ENCODE measurements at places on chromosomes 6 and 20.
A peak's percentile ranks its signal among the peaks of the same experiment; 100 is the strongest.

DNA sequence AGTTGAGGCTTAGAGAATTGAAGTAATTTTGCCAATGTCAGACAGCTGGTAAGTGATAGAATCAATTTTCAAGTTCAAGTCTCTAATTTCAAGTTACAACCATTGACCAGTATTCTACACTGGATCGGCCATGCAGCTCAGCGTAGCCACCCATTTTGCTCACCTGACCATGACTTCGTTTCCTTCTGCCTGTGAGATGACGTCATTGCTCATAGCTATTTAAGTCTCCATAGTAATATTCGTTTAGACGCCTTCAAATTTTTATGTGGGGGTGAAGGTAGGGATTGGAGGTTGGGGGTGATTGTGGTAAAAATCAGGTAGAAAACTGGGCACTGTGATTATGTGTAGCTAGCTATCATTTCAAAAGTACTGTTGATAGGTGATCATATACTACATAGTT is 5.6 kb upstream of the HTR1B start:
- DNase-seq, result no peak

GRCh38 chr20:21102603-21103311 is 3.4 kb downstream of the LINC00237 start:
- DNase-seq, result peak; percentile 8

DNA sequence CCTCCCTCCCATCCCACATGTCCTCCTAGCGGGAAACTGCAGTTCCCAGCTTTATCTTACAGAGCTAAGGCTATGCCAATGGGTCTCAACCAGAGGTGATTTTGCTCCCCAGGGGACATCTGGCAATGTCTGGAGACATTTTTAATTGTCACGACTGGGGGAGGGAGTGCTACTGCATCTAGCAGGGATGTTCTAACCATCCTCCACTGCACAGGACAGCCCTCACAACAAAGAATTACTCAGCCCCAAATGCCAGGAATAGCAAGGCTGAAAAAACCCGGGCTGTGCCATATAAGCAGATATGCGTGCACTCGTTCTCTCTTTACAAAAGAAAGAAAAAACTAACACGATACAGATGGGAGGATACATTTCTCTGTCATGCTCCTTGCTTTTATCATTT is 8.5 kb downstream of the MRPS18A start:
- DNase-seq, result no peak

GRCh38 chr6:87118054-87118453 is 23.1 kb upstream of the CGA start:
- DNase-seq, result no peak

- DNase-seq, result no peak
Observed at GRCh38 chr6:155107432-155108069, 112.4 kb downstream of the TIAM2 start.

DNA sequence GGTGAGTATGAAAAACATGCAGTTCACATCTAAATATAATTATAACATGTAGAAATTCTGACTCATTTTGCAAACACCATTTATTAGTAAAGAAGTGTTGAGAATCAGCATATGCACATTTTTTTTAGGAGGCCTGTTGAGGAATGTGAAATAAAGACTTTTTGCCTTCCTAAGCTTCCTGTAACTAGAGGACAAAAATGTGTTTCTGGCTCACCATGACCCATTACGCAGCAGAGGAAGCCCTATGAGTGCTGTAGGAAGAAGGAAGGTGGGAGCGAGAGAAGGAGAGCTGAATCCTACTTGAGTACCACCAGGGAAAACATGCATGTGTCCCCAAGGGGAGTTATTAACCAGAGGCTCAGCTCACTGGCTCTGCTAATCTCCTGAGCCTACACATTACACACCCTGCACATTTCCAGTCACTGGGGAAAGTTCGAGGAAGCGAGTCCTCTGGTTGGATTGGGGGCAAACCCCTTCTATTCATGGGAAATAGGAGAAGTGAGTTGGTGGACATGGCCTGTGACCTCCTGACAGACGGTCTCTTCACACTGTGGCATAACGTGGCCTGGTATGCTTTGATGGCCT is 540.5 kb upstream of the JAG1 start:
- DNase-seq, result no peak

DNA sequence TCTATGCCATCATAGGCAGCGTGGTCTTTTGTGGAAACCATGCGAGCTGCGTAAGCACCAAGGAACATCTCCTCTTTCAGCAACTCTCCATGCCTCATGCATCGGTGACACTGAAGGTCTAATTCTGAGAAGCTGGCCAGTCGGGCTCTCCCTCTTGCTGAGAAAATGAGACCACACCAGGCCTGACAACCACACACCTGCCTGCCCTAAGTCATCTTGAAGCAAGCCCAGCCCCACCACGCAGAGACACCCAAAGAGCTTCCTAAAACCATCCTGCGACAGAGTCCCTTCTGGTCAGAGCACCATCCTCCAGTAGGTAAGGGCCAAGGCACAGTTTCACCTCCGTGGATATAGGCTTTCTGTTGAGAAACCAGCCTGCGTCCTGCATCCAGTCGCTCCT is 26.6 kb downstream of the PREX1 start:
- DNase-seq, result no peak

DNA sequence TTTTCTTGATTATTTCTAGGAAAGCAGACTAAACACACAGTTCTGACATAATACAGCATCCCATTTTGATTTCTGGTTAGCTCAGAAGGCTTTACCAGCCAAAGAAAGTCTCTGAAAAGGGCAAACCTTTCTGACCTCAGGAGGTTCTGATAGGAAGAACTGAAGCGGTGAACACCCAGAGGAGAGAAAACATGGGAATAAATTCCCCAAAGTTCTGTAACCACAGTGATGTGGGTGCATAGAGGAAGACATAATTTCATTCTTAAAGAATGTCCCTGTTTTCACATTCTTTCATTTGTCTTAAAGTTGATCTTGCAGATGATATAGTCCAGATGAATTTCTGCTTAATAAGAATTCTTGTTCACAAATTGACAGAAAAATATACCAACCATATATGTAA is 60.3 kb downstream of the RSPO3 start:
- no peak for DNase-seq

- DNase-seq, result no peak
Observed at GRCh38 chr6:45630801-45631200, 253.1 kb upstream of the SUPT3H start.

GRCh38 chr20:53870426-53871315 is 199.7 kb downstream of the BCAS1 start:
- DNase-seq, result no peak

DNA sequence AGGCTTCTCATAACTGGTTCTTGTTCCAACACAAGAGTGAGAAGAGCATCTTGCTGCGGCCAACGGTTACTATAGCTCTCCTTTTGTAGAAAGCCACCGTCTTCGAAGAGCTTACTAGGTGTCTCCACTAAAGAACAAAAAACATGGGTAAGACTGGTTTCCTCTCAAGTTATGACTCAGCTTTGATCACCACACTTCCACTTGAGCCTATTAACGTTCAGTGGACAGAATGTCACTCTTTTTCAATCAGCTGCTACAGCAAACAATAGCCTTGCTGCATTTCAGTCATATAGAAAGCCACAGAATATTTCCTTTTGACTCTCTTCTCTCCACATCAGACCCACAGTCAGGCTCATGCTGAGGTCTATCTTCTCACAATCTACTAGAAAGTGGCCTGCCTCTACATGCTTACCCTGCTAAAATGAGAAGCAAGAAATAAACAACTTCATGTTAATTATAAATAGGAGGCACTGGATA is 243.5 kb upstream of the PREP start:
- DNase-seq, result no peak

GRCh38 chr6:32192608-32193039 is at the start of gene GPSM3:
Gene GPSM3 (minus strand): TSS chr6:32192643. CDS start chr6:32192513, 130 bp downstream.
- DNase-seq, result peak; percentile 83

- no peak for DNase-seq
Observed at GRCh38 chr6:56765494-56765893, 122.8 kb upstream of the DST start.

- DNase-seq, result peak; percentile 32
Observed at GRCh38 chr6:104943781-104944180, 13.1 kb upstream of the LIN28B start.

DNA sequence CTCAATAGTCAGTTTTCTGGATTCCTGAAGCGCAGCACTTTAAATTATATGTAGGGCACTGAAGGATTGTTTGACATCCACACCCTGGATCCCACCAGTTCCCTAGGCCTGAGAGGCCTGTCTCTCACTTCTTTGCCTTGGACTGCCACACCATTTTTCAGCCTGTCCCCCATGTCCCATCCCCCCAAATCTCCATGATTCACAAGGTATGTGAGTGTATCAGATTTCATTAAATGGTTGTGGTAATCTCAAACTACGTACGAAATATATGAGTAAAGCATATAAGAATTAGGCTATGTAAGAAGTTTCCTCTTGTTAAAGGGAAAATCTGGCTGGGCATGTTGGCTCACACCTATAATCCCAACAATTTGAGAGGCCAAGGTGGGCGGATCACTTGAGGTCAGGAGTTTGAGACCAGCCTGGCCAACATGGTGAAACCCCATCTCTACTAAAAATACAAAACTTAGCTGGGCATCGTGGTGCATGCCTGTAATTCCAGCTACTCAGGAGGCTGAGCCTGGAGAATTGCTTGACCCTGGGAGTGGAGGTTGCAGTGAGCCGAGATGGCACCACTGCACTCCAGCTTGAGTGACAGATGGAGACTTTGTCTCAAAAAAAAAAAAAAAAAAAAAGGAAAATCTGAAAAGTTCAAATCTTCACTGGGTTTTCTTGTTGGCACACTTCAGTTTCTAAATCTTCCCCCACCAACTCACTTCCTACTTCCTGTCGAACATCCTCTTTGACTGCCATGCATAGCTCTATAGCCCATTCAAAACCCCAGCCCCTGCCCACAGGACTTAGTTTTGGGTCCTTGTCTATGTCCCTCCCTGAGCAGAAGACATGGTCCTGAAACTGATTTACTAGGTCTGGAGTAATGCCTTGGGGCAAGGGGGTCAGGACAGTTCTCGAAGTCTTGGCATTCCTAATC is 97.3 kb upstream of the SHLD1 start:
- peak; percentile 30 for DNase-seq

DNA sequence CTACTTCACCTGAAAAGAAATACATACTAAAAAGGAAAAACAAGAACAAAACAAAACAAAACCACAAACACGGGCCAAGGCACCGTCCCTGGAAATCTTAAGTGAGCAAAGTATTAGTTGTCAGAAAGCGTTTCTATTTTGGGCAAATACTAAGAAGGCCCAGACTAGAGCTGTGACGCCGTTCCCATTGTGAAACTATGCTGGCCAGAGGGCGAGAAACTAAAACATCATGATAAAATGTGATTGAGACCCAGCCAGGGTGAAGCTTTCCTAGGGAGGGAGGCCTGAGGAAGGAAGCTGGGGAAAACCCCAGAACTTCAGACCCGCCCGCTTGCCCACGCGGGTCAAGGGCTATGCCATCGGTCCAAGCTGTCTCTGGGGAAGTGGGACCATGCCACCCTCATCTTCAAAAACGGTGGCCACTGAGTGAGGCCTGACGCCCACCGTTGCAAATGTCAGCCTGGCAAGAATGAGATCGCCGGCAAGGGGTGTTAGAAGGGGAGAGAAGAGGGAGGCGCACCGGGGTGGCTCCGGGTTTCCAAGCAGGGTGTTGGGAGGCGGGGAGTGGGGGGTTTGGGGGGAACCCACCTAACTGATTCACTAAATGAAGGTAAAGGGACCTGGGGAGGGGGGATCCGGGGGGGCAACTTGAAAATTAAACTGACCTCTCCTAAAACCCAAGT is 1950.9 kb upstream of the DEFB115 start:
- no peak for DNase-seq

GRCh38 chr6:84618046-84618752 is 146.2 kb downstream of the TBX18 start:
- DNase-seq, result no peak

- DNase-seq, result no peak
Observed at GRCh38 chr6:21769968-21770367, 176.4 kb downstream of the SOX4 start.

DNA sequence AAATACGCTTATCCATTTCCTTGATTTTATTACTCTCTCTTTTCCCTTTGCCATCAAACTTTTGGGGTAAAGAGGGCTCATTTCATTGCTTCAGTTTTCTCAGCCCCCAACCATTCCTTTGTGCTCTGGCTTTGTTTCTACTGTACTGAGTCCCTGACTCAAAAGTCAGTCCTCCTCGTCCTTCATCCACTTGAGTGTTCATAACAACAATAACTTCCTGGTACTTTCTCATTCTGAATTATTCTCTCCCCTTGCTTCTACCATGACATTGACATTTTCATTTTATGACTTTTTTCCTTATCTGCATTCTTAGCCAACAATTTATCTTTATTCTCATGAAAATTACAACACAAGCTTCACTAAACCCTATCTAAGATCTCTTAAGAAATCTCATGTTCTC is 911 bp downstream of the ENPP3 start:
- DNase-seq, result no peak

- no peak for DNase-seq
Observed at GRCh38 chr6:3235486-3235885, 8.0 kb upstream of the TUBB2B start.

GRCh38 chr20:62068997-62069396 is 3.3 kb upstream of the TAF4 start:
- no peak for DNase-seq

- DNase-seq, result peak; percentile 52
Observed at GRCh38 chr20:56442389-56443365, 25.8 kb upstream of the RTF2 start.

- no peak for DNase-seq
Observed at GRCh38 chr20:63664861-63665594, 6.9 kb downstream of the RTEL1 start.

DNA sequence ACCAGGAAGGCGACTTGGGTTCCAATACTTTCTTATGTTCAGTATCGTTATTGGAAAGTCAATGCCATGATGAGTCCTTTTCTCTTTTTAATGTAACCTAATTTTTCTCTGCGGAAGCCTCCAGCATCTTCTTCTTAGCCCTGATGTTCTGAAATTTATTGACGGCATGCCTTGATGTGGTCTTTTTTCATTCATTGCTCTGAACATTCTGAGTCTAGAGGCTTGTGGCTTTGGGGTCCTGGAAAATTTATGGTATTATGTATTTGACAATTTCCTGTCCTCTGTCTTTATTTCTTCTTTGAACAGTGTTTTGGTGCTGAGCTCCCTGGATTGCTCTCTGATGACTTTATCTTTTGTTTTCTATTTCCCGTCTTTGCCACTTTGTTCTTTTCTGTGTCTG is 28.7 kb upstream of the MAS1 start:
- DNase-seq, result no peak

- no peak for DNase-seq
Observed at GRCh38 chr6:5378331-5378730, 117.0 kb downstream of the FARS2 start.
